ENCODE measurements at places on chromosomes 2 and 18.

GRCh38 chr18:61448316-61448715 is 115.1 kb downstream of the CDH20 start:
- no peak for DNase-seq

DNA sequence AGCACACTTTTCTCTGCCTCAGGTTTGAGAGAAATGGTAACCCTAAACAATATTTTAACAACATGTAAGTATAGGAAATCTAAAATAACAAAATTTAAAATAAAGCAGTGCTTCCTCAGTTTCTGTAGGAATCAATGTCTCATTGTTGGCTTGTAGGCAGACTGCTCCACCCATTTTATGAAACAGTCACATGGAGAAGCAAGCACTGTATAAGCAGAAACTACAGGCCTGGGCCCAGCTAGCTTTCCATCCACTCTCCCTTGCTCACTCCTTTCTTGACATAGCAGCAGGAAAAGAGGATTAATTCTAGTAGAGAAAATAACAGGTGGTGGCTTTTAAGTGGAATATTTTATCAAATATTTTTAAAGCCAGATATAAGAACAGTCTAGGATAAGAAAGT is 97.2 kb downstream of the PLEKHM3 start:
- DNase-seq = no peak

- DNase-seq = peak; percentile 87
These were observed 61.9 kb downstream of the PUM2 start for GRCh38 chr2:20288642-20289340.

GRCh38 chr2:109185821-109186570 is 57.0 kb downstream of the SH3RF3 start:
- peak; percentile 49 for DNase-seq
